Naive thymus-derived CD8-positive, alpha-beta T cell (primary cell): ENCODE measurements at places on chromosomes 6 and 20.

DNA sequence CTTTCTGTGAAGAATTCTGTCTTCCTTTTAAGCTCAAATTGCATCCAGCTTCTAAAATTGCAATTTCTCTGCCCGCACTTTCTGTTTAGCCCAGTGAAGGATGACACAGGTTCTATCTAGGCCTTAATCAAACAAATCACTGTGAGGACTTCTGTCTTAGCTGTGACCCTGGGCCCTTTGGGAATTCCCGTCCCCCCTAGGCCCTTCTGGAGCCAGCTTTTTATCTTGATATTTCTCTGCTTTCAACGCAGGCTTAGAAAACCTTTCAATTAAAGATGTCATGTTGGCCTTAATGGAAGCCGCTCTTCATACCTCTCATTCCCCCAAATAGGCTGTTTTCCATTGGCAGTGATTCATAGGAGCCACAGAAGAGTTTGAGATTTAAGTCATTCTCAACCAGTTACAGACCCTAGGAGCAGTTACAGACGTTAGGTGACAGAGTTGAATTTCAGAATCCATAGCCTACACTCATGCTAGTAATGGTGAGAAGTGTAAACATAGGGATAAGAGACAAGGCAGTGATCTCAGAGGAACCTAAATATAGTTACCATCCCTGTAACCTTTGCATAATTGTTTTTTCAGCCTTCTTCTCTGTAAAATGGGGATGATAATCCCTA lies 74.8 kb upstream of the FLRT3 start:
- DNase-seq = no peak

DNA sequence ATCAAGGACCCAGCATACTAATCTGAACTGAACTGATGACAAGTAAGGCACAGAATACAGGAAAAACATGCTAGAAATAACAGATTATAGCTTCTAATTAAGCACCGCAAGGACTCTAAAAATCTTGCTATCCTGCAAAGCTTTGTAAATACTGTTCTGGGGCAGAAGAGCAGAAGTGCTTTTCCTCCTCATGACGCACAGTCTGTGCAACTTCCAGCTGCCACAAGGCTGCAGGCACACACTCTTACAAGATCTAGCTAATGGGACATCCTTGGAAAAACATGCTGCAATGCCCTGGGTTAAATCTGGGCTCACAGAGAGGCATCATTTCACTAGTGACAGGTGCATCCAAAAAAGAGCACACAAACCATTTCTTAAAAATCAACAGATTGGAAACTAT lies 188.6 kb downstream of the GJA10 start:
- no peak for DNase-seq

DNA sequence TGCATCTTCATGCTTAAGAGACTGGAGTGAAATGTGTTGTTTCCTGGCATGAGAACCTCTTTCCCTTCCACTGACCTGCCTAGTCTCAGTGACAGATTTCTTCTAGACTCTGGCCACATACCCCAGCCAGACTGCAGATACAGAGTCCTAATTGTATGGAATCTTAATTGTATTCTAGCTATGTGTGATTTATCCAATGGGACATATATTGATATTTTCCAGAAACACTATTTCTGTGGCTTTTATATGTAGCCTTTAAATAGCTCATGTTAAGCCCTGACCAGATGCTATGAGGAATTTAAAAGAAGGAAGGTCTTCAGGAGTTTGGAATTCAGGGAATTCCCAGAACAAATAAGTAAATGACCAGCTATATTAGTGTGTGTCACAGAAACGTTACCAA lies 99.0 kb downstream of the FIG4 start:
- DNase-seq = no peak

GRCh38 chr20:24578567-24579415 lies 109.4 kb downstream of the SYNDIG1 start:
- no peak for DNase-seq

DNA sequence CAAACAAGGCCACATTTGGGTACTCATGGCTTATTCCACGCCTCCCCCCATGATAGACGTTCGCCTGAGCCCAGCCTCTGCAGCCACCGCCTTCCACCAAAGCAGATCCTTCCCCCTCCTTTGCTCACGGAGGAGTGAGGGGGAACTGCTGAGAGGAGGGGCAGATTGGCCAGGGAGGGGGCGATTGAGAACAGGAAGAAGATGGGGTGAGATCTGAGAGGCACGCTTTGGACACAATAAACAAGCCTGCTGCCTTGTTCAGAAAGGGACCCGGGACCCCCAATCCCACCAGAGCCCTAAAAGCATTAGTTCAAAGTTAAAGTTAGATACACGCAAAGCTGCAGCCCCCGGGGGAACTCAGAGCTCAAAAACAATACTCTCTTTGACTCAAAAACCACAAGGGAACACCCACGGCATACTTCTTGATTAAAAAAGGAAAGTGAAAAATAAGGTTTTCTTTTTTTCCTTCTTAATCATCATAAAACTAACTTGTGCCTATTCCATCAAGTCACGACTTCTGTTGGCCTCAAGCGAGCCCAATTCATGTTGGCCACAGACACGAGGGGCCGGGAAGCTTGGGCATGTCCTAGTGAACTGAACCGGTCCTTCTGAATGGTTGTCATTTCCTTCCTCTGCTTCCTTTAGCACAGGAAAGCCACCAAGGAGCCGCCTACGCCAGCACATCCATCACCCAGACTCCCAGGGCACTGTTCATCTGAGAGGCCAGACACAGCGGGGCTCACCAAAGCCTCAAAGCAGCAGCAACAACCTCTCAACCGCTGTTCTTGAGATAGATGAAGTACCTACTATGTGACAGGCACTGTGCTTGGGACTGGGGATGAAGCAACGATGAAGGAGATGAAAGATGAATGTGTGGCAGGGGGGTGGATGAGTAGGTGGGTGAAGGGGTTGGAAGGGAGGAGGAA lies 44.7 kb downstream of the NFATC2 start:
- DNase-seq = peak; percentile 77

GRCh38 chr6:166507809-166508564 lies 78.5 kb downstream of the RAMACL start:
- DNase-seq = no peak

- no peak for DNase-seq
Observed at GRCh38 chr20:59020938-59021551, 1.8 kb downstream of the TUBB1 start.

DNA sequence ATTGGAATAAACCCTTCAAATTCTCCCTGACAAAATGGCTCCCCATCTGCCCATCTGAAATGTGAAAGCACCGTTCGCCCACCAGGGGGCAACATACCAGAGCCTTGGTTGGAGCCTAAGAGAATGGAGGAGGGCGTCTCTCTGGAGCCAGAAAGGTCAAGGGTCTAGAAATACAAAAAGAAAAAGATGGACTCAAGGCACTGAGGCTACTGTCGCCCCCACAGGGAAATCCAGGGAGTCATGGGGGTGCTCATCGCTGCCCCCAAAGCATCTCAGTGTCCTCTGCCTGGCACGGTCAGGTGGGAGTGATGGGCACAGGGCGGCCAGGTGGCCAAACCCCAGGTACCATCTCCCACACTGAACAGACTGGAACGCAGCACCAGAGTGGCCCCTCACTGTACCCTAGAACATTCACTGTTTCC lies 136.3 kb downstream of the ZMYND8 start:
- DNase-seq = peak; percentile 28

GRCh38 chr6:144131248-144131709 lies 19.0 kb upstream of the STX11 start:
- DNase-seq = no peak

DNA sequence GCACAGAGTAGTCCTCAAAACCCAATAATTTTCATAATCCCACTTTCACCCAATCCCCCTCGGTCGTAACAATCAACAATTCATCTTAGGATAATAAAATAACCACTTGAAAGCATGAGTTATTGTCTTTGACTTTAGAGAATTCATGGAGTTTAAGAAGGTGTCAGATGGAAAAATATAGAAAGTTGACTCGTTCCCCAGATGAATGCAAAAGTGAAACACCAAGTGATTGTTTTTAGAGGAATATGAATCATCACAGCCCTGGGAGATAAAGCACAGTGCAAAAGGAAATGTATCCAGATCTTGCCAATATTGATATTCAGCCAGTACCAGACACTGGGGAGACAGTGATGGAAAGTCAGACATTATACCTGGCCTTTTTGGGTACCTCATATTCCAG lies 860.5 kb downstream of the DHX35 start:
- no peak for DNase-seq

DNA sequence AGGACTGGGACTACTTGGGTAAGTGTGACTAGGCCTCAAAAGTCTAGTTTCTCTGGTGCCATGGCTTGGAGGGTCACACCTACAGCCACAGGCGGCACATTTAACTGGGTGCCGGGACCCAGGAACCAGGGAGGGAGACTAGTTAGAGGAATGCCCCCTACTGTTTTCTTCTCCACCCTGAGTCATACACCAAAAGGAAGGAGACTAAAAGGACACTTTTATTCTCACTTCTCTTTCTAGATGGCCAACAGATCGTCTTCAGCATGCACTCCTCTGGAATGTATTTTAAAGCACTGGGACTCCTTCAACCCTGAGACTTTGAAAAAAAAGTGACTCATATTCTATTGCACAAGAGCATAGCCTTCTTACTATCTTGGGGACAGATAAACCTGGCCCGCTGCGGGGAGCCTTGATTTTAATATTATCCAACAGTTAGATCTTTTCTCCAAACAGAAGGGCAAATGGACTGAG lies 33.4 kb downstream of the PLN start:
- DNase-seq = no peak

DNA sequence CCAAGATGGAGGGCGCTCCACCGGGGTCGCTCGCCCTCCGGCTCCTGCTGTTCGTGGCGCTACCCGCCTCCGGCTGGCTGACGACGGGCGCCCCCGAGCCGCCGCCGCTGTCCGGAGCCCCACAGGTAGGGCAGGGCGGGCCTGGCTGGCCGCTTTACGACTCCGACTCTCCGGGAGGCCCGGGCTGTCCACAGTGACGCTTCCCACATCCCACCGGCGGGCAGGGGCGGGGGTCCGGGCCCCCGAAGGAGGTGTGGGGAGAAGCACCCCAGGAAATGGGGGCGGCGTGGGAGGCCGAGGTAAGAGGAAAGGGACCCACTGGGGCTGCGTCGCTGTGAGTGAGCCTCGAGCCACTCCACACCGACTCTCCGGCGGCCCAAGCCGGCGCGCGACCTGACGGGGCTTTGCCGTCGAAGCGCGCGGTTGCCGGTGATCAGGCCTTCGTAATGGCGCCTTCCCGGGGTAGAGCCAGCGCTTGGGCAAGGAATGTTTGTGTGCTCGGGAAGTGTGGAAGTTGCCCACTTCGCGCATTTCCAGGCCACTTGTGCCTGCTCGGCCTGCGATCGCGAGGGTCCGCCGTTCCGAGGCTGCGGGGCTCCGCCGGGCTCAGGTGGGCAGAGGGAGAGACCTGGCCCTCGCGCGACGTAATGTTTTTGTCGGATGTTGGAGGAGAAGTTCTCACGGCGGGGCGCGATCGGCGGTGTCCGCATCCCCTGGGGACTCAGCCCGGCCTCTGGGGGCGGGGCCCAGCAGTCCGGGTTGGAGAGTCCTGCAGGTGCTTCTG lies 427 bp downstream of the GINM1 start:
- DNase-seq = peak; percentile 11

DNA sequence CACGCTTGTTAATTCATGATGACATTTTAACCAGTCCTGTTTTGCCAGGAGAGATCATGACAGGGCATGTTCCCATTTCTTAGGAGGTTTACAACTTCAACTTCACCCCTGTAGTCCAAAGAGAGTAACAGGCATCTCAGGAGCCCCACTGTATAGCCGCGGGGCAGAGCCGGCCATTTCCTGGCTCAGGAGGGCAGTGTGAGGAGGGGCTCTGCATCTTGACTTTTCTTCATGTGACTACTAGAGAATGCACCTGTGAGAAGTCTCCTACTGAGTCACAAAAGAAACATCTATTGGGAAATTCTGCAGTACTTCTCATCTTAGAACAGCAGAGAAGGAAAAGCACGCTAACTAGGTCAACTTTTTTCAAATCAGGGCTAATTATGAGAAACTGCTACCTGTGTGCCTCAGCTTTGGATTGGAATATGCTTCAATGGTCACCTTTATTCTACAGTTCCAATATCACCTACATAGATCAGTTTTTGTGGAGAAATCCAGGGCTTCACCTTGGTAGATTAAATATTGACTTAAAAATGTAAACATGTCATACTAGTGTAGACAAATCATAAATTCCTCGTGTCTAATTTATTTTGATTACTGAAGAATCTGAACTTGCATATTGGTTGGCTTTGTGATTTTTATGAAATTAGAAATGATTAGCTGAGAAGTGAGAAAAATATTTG lies 28.6 kb upstream of the SIM1 start:
- no peak for DNase-seq

DNA sequence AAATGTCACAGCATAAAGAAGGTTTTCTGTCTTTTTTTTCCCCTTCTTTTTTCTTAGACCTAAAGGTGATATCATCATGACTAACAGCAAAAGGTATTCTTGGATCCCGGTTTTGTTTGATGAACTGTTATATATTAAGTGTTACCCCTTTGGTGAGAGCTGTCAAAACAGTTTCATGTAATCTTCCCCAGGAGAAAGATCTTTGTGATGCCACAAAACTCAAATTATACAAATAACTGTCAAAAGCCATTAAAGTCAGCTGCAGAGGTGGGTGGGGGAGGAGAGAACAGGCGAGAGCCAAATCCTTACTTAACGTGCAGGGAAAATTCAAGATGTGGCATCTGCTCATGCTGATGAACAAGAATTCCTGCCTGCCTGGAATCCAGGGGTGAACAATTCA lies 258.2 kb downstream of the BMP7 start:
- no peak for DNase-seq

GRCh38 chr20:31394900-31395299 lies 4.5 kb upstream of the DEFB119 start:
- no peak for DNase-seq

DNA sequence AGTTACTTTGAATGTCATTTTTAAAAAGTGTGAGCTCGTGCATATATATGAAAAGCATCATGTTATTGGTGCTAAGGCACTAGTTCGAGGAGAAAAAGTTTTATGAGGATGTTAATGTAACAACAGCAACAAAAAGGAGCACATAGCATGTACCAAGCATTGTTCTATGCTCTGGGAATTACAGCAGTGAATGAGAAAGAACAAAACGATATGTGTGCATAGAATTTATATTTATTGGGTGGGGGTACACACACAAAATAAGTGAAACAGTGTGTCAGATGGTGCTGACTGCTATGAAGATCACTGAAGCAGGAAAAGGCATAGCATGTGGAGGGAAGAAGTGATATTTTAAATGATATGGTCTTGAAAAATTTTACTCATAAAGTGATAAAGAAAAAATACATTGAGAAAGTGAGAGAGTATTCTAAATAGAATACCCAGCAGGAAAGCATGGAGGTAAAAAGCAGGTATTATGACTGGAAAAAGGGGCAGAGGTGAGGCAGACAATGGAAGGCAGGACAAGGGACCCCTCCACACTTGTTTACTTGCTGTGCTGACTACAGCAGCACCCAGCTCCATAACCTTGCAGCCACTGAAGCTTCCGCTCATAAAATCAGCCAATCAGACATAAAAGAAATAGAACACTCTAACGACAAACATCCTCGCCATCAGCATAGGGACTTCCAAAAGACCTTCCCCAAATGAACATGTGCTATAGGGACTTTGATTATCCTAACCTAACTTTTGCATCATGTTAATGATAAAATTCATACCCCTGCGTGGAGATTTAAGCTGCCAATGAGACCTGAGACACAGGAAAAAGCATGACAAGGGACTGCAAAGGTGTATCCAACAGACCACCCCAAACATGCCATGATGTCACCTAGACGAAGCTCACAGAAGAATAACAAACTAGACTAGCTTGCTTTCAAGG lies 119.9 kb downstream of the HFE start:
- DNase-seq = no peak

GRCh38 chr6:82408952-82409431 lies 45.4 kb downstream of the TPBG start:
- no peak for DNase-seq

GRCh38 chr6:125183391-125183790 lies 29.8 kb downstream of the TPD52L1 start:
- no peak for DNase-seq
